Osteoblast (primary cell): ENCODE measurements at places on chromosomes 6 and 20. TPM values are rescaled to one million over a fixed set of nuclear protein-coding genes. Genes with fewer than 3 reads are reported as not detected.

Gene KIF25
- total RNA-seq, result not detected in 2 replicates

Gene ZNF334
- total RNA-seq, result 5.0 and 5.8 TPM in 2 replicates

Gene ARMH2
- not detected in 2 replicates for total RNA-seq

Gene RREB1
- total RNA-seq, result 25.9 and 29.3 TPM in 2 replicates

Gene HLA-DQB1
- under 0.01 and 6.5 TPM in 2 replicates for total RNA-seq

Gene SEMG1
- not detected in 2 replicates for total RNA-seq

Gene CLVS2
- total RNA-seq, result not detected in 2 replicates

Gene LPIN3
- 9.0 and 10.3 TPM in 2 replicates for total RNA-seq

Gene MBOAT1
- 0.88 and 1.4 TPM in 2 replicates for total RNA-seq

Gene WFDC5
- total RNA-seq, result not detected in 2 replicates
